ENCODE measurements at places on chromosomes 7 and 10. TPM values are rescaled to one million over a fixed set of nuclear protein-coding genes. Genes with fewer than 3 reads are reported as not detected.
A peak's percentile ranks its signal among the peaks of the same experiment; 100 is the strongest.

GRCh38 chr7:35370687-35371086 is 116.8 kb upstream of the TBX20 start:
- DNase-seq: no peak

HELLS gene
- polyA plus RNA-seq: 0.23 TPM

SLC18A3 gene
- not detected for polyA plus RNA-seq

PDE1C gene
- 42.9 TPM for polyA plus RNA-seq

TSPAN33 gene
- 3.0 TPM for polyA plus RNA-seq

GRCh38 chr7:7923818-7924217 is 44.8 kb upstream of the GLCCI1 start:
- no peak for DNase-seq

ZNF775 gene
- 4.4 TPM for polyA plus RNA-seq

- no peak for DNase-seq
Measured at GRCh38 chr10:31347705-31348104, 28.7 kb downstream of the ZEB1 start.

GRCh38 chr7:49497471-49497870 is 276.0 kb upstream of the VWC2 start:
- no peak for DNase-seq

DNA sequence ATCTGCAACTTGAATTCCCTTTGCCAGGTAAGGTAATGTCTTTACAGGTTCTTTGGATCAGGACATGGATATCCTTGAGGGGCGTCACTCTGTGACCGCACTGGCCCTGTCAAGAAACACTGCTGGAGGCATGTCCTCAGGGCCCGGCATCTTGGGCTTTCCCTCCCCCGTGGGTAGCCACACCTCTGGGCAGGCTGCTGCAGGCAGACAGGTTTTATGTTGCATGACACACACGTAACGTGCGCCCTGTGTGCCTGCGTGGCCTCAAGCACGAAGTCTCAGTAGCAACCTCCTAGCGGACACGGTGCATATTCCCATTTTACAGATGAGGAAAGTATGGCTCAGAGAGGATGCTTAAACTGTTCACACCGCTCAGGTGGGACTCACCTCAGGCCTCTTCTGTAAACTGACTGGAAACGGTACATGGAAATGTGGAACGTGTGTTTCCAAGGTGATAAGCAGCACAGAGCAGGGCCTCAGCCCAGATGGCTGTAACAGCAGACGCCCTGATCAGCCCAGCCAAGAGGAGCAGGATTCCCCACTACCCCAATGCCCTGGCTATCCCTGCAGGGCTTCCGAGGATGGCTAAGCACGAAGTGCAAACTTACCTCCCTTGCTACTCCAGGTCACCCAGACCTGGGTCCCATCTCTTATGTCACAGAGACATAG is 553.6 kb downstream of the TCERG1L start:
- DNase-seq: no peak

DNA sequence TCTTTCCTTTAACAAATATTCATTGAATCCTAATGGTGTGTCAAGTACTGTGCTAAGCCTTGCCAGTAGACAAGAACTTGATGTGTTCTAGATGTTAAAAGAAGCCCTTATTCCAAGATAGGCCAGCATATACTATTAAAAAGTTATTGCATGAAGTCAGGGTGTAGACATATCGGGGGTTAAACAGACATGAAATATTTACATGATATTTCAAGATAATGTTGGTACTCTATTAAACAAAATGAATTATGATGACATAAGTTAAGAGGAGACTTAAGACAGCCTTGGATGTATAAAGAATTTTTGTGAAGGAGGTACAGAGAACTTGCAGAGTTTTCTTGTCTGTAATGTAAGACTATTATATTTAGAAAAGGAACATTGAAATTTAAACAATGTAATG is 44.8 kb downstream of the HDAC9 start:
- DNase-seq: no peak

TCAF2 gene
- polyA plus RNA-seq: 0.27 TPM

DNA sequence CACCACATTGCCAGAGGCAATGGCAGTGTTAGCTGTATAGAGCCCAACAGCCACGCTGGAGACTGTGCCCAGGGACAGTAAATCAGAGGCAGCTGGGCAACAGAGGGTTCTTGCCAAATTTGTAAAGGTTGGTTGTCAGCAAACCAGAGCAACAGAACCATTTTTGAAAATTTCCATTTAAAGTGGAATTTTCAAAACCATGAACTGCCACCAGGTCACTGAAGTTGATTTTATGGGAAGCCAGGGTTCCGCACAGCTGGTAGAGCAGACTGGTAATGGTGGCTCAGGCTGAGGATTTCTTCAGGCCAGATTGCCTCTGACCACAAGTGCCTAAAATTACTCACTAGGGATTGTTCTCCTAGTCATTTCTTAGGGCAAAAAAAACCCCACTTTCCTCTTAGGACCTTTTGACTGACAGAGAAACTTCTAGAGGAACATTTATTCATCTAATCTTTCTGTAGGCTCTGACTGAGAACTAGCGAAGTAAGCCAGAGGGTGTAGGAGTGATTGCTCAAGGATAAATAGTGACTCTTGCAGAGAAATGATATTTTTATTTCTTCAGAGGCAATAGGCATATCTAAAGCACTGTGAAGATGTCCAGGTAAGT is 342.4 kb downstream of the BBS9 start:
- no peak for DNase-seq

GRCh38 chr10:86792461-86793167 is 36.2 kb downstream of the BMPR1A start:
- DNase-seq: no peak

DNA sequence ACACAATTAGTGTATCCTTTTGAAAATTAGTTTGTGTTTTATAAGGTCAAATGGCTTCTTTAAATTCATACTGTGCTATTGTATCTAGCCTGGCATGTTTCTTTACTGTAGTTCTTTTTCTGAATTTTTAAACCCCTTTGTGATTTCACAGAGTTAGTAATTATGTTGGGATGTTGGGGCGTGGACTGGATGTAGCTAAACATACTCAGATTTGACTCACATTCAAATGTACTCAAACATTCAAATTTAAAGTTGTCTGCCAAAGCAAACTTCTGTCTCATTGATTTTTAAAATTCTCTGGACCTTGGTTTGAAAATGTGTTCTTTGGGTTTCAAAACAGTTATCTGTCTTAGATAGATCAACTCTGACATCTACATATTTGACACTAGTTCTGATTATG is 7.2 kb upstream of the NRP1 start:
- DNase-seq: no peak

GRCh38 chr10:34294137-34294536 is 521.0 kb downstream of the PARD3 start:
- no peak for DNase-seq

- no peak for DNase-seq
Measured at GRCh38 chr7:98162758-98163157, 48.5 kb upstream of the BHLHA15 start.

DNA sequence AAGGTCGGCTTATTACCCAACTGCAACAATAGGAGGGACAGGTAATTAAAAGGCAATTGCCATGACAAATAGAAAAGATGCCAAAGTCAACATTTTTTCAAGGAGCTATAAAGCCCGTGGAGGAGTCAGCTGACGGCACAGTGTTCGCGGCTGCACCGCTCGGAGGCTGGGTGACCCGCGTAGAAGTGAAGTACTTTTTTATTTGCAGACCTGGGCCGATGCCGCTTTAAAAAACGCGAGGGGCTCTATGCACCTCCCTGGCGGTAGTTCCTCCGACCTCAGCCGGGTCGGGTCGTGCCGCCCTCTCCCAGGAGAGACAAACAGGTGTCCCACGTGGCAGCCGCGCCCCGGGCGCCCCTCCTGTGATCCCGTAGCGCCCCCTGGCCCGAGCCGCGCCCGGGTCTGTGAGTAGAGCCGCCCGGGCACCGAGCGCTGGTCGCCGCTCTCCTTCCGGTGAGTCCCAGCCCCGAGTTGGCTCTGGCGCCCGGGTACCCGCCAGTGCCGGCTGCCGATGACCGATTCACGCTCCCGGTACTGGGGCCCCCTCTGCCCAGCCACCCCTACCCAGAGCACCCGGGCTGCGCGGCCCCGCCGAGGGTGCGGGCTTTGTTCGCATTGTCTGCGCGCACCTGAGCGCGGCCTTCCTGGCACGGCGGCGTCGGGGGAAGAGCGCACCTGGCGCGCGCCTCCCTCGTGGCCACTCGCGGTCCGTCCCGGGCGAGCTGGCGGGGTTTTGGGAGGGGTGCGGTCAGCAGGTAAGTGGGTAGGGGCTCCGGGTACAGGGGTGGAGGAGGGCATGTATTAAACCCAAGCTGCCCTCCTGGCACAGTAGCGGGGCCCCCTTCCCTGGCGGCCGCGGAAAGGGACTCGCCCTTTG is at the start of gene VWA2:
TSS of gene VWA2 (plus strand) at position 138 of the 877 bp plus-strand sequence. CDS start 9,460 bp downstream, outside the sequence.
- peak; percentile 72 for DNase-seq

DNA sequence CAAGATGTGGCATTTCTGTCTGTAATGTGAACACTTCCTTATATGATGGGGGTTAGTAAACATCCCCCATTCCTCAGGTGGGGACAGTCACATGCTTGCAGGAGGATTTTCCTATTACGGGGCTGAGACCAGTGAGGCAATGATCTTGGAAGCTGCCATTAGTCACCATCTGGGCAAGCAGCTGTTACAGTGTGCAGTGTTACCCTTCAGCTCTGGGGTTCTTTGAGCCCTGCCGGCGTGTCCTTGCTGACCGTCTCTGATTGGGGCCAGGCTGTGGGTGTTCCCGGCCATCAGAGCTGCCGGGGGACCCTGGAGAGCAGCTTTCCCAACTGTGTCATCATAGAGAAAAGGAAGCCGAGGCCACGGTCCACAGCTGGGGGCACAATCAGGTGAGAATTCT is 126.8 kb upstream of the FAM20C start:
- DNase-seq: peak; percentile 34

GRCh38 chr10:26543567-26544306 is 105.6 kb downstream of the APBB1IP start:
- DNase-seq: no peak

All from heart left ventricle (tissue), 16 donors.